ENCODE measurements at places on chromosomes 16 and 17. TPM values are rescaled to one million over a fixed set of nuclear protein-coding genes. Genes with fewer than 3 reads are reported as not detected.

Gene NRN1L
- 7.4 TPM for total RNA-seq

Gene SLC16A11
- 0.48 TPM for total RNA-seq

Gene FKBP10
- total RNA-seq: 243 TPM

Gene SLC5A11
- total RNA-seq: not detected

- H3K4me1 ChIP-seq: peaks cover 7% of the 10 kb centered on the region
- no peaks in the 10 kb centered on the region for H3K27me3 ChIP-seq
- peaks cover 44% of the 10 kb centered on the region for H3K36me3 ChIP-seq
- H3K27ac ChIP-seq: peak overlapping the region; percentile 31
Observed at GRCh38 chr17:60345233-60345632, 46.7 kb downstream of the USP32 start.

DNA sequence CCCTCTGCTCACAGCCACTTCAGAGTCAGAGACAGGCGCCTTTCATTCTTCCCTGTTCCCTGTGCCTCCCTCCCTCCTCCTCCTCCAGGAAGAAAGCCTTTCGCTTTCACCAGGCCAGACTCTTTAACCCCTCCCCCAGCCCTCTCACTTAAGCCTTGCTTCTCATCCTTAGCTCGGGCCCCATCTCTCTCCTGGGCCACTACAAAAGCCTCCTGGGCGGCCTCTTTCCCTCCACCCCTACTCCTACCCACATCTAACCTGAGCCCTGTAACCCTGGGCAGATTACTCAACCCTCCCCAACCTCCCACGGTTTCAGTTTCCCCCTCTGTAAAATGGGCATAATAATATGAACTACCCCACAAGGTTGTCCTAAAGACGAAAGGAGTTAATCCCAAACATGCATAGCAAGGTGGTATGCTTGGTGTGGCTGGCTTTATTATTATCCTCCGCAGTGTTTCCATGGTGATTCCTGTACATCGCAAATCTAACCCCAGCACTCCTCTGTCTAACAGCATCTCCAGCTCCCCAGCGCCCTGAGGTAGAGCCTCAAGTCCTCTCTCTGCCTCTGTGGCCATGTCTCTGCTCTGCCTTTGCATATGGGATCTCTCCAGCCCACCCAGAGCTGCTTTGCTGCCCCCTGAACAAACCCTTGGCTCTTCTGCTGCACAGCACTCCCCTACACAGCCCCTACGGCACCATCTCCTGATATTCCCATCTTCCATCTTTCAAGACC, 17.7 kb downstream of the PIMREG start:
- peak overlapping the region; percentile 18 for H3K4me3 ChIP-seq
- H3K27me3 ChIP-seq: no peaks in the 10 kb centered on the region
- no peak overlapping the region for H3K27ac ChIP-seq
- H3K36me3 ChIP-seq: no peaks in the 10 kb centered on the region

GRCh38 chr17:72338304-72338703, 217.5 kb downstream of the SOX9 start:
- no peaks in the 10 kb centered on the region for H3K36me3 ChIP-seq
- H3K27ac ChIP-seq: no peak overlapping the region
- no peak for DNase-seq
- H3K27me3 ChIP-seq: no peaks in the 10 kb centered on the region
- peaks cover 21% of the 10 kb centered on the region for H3K4me1 ChIP-seq

GRCh38 chr16:58551496-58551895, 36.2 kb downstream of the SETD6 start:
- peaks cover 87% of the 10 kb centered on the region for H3K36me3 ChIP-seq
- H3K27ac ChIP-seq: no peak overlapping the region
- no peaks in the 10 kb centered on the region for H3K27me3 ChIP-seq
- H3K4me1 ChIP-seq: no peaks in the 10 kb centered on the region

Gene COQ7
- 22.4 TPM for total RNA-seq

GRCh38 chr16:77085981-77086380, 105.0 kb upstream of the MON1B start:
- H3K4me1 ChIP-seq: no peaks in the 10 kb centered on the region
- peaks cover 17% of the 10 kb centered on the region for H3K36me3 ChIP-seq
- H3K27me3 ChIP-seq: peaks cover 6% of the 10 kb centered on the region
- H3K4me3 ChIP-seq: no peak overlapping the region
- no peak for DNase-seq

Gene PPY
- not detected for total RNA-seq

DNA sequence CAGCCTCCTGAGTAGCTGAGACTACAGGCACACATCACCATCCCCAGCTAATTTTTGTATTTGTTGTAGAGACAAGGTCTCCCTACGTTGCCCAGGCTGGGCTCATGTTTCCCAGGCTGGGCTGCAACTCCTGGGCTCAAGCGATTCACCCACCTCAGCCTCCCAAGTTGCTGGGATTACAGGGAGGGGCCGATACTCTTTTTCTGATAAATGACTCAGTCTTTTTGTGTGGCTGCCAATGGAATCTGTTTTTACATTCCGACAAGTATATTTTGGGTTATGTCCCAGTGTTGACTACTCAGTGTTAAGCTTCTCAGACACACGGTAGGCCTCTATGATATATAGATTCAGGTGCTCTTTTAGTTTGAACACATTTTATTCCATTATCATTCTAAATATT, 58.1 kb downstream of the SLFN11 start:
- DNase-seq: no peak
- H3K4me1 ChIP-seq: peaks cover 34% of the 10 kb centered on the region
- H3K36me3 ChIP-seq: no peaks in the 10 kb centered on the region
- peaks cover 37% of the 10 kb centered on the region for H3K27me3 ChIP-seq
- H3K27ac ChIP-seq: peak overlapping the region; percentile 47

- H3K4me1 ChIP-seq: no peaks in the 10 kb centered on the region
- no peaks in the 10 kb centered on the region for H3K36me3 ChIP-seq
- no peak overlapping the region for H3K4me3 ChIP-seq
- no peak overlapping the region for H3K27ac ChIP-seq
Observed at GRCh38 chr17:34861864-34862263, 99.4 kb downstream of the CCT6B start.

GRCh38 chr17:2084036-2084765, 29.3 kb downstream of the HIC1 start:
- H3K4me1 ChIP-seq: peaks cover 7% of the 10 kb centered on the region
- no peak for DNase-seq
- no peaks in the 10 kb centered on the region for H3K27me3 ChIP-seq
- H3K36me3 ChIP-seq: peaks cover 4% of the 10 kb centered on the region
- H3K4me3 ChIP-seq: no peak overlapping the region

DNA sequence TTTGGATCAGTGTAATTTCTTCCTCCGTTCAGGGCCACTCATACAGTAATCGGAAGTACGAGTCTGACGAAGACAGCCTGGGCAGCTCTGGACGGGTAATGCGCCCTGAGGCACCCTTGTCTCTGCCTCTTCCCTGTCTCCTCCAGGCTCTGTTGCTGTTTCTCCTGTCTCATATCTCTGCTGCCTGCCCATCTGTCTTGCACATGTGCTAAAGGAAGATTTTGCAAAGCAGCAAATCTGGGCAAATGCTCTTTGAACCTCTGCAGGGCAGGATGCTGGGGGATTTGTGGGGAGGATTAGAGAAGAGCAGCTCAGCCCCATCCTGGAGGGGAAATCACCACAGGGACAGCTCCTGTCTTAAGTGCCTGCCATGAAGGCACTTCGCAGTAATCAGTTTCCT, 32.4 kb upstream of the POLR3E start:
- H3K27me3 ChIP-seq: no peaks in the 10 kb centered on the region
- no peak for DNase-seq
- H3K4me1 ChIP-seq: no peaks in the 10 kb centered on the region
- H3K27ac ChIP-seq: no peak overlapping the region

GRCh38 chr16:2082171-2082982, 34.6 kb downstream of the TSC2 start:
- H3K27me3 ChIP-seq: no peaks in the 10 kb centered on the region
- H3K36me3 ChIP-seq: no peaks in the 10 kb centered on the region
- no peaks in the 10 kb centered on the region for H3K4me1 ChIP-seq
- DNase-seq: no peak
- peak overlapping the region; percentile 90 for H3K27ac ChIP-seq

All from WTC11 (cell line).